Pulmonary artery endothelial cell (primary cell): ENCODE measurements at places on chromosomes 2 and 18.

GRCh38 chr2:44620189-44620990, 258.6 kb downstream of the CAMKMT start:
- DNase-seq = no peak

DNA sequence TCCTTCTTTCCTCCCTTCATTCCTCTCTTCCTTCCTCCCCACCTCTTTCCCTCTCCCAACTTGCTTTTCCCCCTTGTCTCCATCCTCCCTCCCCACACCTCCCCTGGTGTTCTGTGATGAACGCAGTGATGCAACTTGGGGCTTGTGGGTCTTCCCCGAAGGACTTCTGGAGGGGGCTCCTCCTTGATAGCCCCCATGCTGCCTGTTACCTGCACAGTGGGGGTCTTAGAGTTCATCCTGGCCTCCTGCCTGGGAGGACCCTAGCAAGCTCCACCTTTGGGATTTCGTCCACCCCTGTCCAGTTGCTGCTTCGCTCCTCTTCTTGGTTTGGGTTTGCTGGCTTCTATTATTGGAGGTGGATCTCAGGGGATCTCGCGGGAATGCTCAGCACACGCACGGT, 43.7 kb upstream of the AFF3 start:
- no peak for DNase-seq

DNA sequence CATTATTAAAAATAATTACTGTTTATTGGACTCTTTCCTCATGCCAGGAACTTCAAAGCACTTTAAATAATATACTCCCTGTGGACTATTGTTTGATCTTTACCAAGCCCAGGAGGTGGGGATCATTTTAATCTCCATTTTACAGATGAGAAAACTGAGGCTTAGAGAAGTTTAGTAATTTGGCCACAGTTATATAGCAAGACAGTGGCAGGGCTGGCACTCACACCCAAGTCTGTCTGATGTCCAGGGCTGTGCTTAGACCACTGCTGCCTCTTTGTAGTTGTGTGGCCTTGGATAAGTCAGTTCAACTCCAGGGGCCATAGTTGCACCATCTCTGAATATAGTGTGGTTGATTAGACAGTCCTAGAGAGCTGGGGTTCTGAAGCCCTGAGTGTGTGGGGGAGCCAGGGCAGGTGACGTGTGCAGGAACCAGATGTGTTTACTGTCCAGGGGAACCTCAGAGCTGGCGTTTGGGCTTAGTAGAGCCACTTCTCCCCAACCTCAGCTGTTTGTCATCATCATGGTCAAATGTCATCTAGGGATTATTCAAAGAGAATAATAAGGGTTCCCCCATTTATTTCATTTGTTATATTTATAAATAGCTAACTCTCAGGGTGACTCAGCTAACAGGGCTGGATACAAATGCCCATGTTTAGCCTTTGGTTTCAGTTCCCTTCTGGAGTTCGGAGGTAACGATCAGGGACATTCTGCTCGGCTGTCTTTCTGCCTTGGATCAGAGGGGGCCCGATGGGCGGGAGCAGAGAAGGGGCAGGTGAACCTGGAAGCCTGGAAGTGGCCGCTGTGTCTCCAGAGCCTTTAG, 68.0 kb downstream of the BOLA3 start:
- DNase-seq = no peak

DNA sequence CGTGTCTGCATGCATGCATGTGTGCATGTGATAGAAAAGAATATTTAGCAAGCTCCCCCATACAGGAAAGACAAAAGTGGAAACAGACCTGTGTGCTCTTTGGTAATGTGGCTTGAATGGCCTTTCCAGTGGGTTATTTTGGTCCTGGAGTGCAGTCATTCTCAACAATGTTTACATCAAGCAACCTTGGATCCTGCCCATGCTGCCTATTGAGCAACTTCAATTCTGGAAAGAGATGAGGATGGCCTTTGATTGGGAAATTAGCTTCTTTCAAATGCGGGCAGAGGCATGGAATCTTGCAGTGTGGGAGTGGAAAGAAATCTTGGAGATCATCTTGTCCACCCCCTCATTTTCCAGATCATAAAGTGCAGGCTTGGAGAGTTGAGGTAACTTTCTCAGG, 87.2 kb upstream of the SMAD2 start:
- DNase-seq = no peak

DNA sequence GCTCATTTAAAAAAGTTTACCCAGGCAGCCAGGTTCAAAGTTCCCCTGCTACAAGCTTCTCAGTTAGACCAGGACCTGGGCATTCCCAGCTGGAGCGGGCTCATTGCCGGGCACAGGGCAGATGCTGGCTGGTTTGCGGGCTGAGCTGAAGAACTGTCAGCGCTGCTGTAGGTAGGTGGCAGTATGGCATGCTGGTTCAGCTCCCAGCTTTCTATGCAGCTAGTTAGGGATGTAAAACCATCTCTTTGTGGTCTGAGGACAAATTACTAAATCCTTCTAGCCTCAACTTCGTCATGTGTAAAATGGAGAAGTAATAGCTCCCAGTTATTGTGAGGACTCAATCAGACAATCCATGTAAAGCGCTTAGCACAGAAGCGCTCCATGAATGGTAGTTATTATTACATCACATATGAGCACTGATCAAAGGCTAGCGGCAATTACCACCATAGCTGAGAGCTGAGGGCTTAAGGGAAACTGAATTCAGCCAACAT, 2.4 kb upstream of the LDLRAD4 start:
- peak; percentile 44 for DNase-seq

DNA sequence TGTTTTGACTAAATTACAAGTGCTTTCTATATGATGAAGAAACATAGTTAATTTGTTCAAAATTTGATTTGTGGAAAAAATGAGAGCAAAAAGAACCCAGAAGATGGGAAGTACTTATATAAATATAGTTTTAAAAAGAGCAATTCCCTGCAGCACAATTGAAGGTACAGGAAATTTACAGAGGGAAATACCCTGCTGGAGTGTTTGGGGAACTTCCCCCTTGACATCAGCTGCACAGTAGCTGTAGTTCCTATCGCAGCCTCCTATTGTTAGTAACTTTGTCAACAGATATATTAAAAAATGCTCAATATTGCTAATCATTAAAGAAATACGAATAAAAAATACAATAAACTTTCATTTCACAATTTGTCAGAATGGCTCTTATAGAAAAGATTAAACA, 1118.8 kb upstream of the ZEB2 start:
- DNase-seq = peak; percentile 3

GRCh38 chr2:10383960-10384734, 64.0 kb downstream of the ODC1 start:
- no peak for DNase-seq

GRCh38 chr18:8942909-8943545, 159.5 kb upstream of the NDUFV2 start:
- DNase-seq = no peak

DNA sequence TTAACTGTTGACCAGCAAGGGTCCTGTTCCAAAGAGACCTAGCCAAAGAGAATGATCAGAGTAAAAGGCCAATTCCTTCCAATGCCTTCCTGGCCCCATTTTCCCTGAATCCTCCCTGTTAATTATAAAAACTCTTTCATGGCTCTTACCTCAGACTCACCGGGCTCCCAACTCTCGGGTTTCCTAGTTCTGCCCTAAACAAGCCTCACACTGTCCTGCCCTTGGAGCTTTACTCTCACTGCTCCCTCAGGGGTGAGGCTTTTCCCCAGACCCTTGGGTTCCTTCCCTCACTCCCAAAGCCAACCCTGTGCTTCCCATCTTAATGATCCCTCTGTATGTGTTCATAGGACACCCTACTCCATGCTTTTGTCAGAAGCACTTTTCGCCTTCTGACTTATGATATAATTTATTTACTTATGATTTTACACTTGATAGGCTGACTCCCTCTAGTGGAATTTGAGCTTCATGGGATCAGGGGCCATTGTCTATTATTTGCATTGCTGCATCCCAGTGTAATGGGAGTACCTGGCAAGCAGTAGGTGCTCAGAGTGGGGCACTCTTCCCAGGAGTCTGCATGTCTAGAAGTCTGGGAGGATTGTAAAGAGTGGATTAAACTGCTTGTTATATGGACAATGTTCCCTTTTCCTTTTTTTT, 29.9 kb upstream of the ZNG1B start:
- DNase-seq = no peak

- DNase-seq = no peak
Measured at GRCh38 chr18:23648940-23649607, 13.6 kb downstream of the ANKRD29 start.

DNA sequence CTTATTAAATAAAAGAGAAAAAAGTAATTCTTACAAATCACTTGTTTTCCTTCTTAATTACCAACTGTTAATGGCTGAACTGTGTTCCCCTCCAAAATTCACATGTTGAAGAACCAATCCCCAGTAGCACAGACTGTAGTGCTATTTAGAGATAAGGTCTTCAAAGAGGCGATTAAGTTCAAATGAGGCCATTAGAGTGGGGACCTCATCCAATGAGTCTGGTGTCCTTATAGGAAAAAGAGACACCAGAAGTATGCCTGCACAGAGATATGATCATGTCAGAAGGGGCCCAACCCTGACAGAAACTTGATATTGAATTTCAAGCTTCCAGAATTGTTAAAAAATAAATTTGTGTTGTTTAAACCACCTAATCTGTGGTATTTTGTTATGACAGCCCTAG, 89.8 kb downstream of the MEMO1 start:
- no peak for DNase-seq

- peak; percentile 59 for DNase-seq
Measured at GRCh38 chr2:163553601-163554000, 182.2 kb downstream of the FIGN start.

GRCh38 chr2:113602869-113603466, 24.1 kb upstream of the RABL2A start:
- DNase-seq = no peak

- no peak for DNase-seq
Measured at GRCh38 chr18:74942319-74942910, 266.5 kb downstream of the PTGR3 start.

- no peak for DNase-seq
Measured at GRCh38 chr2:139805441-139805840, 1025.3 kb upstream of the NXPH2 start.

GRCh38 chr2:223260681-223261080, 208.7 kb downstream of the KCNE4 start:
- DNase-seq = no peak

DNA sequence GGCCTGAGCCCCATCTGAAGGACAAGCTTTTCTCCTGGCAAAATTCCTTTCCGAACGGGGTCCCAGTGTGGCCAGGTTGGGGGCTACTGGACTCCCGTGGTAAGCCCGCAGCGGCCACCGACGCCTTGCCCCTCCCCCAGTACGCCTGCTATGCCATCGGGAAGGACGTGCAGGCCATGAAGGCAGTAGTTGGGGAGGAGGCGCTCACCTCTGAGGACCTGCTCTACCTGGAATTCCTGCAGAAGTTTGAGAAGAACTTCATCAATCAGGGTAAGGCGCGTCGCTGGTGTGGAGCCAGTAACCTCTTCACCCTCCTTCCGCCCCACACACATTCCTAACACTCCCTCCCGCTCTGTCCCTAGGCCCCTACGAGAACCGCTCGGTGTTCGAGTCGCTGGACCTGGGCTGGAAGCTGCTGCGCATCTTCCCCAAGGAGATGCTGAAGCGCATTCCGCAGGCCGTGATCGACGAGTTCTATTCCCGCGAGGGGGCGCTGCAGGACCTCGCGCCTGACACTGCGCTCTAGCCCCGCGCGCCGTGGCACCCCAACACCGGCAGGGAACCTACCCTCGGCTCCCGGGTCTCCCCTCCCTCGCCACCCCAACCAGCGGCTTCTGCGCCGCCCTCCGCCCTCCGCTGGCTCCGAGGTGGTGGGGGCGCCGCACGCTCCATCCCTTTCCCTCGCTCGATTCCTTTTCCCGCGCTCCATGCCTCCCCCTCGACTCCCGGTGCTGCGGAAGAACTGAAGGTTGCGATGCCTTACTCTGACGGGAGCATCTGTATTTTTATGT, 13.6 kb upstream of the ANKRD53 start:
- no peak for DNase-seq

- no peak for DNase-seq
Measured at GRCh38 chr2:156309167-156309566, 23.4 kb downstream of the NR4A2 start.

GRCh38 chr2:9110893-9111569, 95.6 kb upstream of the ASAP2 start:
- no peak for DNase-seq

DNA sequence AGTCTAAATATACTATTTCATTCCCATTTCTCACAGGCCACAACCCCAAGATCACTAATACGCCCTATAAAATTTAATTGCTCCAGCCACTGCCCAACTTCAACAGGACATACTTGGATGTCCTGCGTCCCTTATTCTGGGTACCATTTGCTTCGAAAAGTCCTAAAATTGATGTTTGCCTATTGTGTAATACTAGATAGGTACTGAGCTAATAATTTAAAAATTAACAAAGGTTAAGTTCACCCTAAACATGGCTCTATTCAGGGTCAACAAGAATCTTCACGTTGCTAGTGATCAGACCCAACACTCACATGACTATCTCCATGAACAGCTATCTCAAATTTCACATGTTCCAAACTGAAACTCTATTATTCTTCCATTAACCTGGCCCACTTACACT, 296.4 kb upstream of the RND3 start:
- no peak for DNase-seq

DNA sequence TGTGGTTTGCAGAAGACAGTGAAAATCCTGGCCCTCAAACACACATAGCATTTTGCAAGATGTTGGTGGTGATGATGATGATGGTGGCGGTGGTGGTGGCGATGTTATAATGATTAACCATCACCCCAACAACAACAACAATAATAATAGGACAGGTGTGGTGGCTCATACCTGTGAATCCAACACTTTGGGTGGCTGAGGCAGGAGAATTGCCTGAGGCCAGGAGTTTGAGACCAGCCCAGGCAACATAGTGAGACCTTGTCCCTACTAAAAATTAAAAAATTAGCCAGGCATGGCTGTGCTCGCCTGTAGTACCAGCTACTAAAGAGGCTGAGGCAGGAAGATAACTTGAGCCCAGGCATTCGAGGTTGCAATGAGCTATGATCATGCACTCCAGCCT, 3.8 kb downstream of the VIT start:
- DNase-seq = no peak

- DNase-seq = no peak
Measured at GRCh38 chr2:8078705-8079104, 603.2 kb upstream of the ID2 start.

DNA sequence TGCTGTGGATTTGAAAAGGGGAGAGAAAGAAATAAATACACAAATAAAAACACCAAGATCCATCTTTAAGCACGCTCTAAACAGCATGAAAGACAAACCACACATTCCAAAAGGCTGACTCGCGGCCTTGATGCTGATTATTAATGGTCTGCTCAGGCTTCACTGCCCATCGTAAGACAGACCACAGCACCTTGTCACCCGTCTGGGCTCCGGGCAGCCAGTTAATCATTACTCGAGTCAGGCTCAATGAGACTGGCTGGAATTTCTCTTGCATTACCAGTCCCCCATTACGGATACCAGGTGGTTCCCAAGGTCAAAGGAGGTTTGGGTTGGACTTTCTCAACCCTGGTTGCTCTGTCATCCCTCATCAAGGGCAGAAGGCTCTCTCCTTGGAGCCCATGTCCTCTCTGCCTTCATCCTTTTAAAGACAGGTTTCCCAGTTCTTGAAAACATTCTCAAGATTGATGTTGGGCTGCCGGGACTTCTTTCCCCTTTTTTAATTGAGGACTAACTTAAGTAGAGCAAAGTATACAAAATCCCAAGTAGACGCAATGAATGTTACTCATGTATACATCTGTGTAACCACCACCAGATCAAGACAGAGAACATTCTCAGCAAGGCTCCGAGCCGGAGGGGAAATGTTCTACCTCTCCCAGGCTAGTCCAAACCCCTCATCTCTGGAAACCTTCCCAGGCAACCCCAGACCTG, 8.1 kb downstream of the SMAD7 start:
- DNase-seq = no peak

GRCh38 chr2:239558661-239559060, 157.8 kb upstream of the HDAC4 start:
- no peak for DNase-seq

GRCh38 chr18:11072632-11073031, 76.7 kb downstream of the PIEZO2 start:
- DNase-seq = no peak
